T47D (cell line): ENCODE measurements at places on chromosomes 2 and 18.

GRCh38 chr2:187500585-187501359, 52.7 kb upstream of the CALCRL start:
- peak; percentile 39 for DNase-seq

DNA sequence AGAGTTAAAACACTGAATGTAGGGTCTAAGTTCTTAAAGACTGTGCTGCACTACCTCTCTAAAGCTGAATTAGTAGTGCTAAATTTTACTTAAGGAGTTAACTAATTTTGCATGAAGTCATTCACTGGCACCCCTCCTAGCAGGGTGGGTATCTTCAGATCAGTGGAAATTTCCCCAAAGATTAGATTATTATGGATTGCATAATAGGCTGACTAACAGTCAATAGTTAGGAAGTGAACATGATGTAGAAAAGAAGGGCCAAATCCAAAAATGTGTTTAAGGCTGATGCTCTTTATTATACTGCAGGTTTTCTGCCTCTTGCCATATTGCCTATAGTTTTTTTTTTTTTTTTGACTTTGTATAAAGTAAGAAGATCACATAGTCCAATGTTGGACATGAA, 5.2 kb downstream of the ZNF638 start:
- no peak for DNase-seq

GRCh38 chr2:166335284-166335683, 40.5 kb downstream of the SCN9A start:
- no peak for DNase-seq

- DNase-seq, result peak; percentile 53
Observed at GRCh38 chr2:199457147-199458008, at the start of gene SATB2. Gene SATB2, minus strand, starts transcription at chr2:199457939. Its CDS starts 1,902 bp downstream, at chr2:199456037.

- no peak for DNase-seq
Observed at GRCh38 chr2:109126501-109126860, 2.5 kb upstream of the SH3RF3 start.

DNA sequence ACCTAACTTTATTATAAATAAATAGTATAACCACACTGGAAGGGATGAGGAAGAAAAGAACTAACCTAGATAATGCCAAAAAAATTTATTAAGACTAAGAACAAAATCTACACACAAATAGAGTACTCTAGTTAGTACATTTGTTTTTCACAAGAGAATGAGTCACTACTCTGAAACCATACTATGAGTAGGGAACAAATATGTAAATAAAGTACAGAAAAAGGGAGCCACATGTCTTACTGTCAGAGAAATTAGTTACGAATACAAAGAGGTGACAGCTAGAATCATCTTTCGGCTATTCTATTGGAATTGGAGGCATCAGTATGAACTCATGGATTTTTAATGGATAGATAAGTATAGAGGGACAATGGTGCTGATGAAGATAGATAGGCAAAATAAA, 150.5 kb downstream of the COPS8 start:
- DNase-seq, result peak; percentile 22

DNA sequence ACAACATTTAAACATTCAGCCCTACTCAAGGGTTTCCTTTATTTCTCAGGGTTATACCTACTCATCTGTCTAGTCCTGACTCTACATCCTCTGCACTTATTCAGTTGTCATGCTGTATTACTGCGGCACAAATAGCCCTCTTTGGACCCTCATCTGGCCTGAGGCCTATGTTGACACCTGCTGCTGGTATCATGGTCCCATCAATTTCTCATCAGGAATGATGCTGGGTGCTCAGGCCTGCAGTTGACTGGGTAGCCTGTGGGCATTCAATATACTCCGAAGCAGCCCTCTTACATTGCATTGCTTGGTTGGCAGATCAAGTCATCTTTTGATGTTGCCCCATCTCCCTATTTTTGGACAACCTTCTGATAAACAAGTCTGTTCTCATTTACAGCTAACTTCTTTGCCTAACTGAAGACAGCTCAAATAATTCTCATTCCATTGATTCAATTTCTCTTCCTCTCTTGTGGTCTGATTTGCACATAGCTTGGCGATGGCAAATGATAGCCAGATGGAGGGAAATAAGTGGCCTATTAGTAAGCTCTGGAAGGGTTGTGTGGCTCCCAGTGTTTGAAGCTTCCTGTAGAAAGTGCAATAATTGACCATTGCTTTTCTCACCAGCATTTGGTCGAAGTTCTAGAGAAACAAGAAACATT, 19.1 kb upstream of the MC4R start:
- DNase-seq, result no peak

DNA sequence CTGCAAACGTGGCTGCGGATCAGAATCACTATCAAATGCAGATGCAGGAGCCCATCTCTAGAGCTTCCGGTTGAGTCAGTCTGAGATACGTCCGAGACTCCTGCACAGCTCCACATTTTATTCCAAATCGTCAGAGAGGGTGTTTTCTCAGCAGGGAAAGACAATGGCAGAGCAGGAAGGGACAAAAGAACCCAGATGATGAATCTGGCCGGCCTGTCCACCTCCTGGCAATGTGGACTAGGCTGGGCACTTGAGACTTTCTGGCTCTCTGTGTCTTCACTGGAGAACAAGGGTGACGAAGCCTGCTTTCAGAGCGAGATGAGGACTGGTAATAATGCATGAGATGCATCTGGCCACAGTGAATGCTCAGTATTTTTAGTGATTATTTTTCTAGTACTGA, 255.9 kb upstream of the MYT1L start:
- DNase-seq, result no peak

DNA sequence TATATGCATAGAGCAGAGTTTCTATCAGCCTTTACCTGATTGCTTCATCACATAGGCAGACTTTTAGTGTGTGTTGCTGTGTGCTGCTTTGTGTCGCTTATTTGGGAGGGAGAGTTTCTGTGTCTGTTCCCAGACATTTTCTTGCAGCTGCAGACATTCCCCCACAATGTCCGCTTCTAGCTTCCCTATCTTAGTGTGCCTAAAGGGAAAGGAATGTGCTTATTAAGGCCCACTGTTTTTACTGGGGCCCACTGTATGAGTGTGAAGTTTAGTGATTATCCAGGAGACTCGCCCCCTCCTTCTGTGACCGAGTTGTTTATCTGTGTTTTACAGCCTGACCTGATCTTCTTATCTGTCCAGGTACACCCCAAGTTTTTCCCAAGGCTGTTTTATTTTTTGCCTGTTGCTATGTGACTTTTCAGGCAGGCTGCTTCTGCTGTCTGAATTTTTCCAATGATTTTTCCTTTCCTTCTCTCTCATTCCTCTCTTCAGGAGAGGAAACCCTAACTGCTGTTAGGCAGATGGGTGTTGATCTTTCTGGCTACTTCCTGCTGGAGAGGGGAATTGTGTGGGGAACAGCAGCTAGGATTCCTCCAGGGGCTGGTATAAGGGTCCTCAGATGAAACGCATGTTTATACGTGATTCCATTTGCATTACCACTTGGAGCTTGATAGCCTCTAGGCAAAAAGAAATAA, 47.6 kb downstream of the STK17B start:
- no peak for DNase-seq

DNA sequence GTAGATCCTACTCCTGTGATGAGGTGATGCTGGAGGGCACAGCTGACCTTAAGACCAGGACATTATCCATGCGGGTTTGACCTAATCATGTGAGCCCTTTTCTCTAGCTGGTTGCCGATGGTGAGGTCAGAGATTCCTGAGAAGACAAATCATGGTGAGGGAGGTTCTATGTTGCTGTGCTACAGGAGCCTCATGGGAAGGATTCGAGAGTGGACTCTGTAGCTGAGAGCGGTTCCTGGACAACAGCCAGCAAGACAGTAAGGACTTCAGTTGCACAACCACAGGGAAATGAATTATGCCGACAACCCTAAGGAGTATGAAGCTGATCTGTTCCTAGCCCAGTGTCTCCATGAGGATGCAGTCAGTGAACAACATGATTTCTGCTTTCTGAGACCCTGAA, 80.4 kb downstream of the EPB41L3 start:
- no peak for DNase-seq

- no peak for DNase-seq
Observed at GRCh38 chr2:62586981-62587380, 81.0 kb upstream of the TMEM17 start.

DNA sequence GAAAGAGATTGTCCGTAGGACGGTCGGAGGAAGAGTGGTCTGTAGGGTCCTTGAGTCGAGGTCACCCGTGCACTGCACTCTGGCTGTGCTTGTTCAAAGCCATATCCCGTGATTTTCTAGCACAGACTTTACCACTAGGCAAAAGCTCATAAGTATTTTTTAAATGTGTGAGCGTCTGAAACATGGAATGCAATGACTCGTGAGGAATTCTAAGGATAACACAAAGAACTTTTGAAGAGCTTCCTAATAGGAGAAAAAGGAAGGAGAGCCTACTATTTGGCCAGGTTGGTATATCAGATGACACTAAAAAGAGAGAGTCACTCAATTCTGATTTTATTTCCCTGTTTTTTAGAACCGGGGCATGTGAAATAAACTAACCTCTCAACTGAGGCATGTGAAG, 68.3 kb downstream of the CD28 start:
- no peak for DNase-seq

DNA sequence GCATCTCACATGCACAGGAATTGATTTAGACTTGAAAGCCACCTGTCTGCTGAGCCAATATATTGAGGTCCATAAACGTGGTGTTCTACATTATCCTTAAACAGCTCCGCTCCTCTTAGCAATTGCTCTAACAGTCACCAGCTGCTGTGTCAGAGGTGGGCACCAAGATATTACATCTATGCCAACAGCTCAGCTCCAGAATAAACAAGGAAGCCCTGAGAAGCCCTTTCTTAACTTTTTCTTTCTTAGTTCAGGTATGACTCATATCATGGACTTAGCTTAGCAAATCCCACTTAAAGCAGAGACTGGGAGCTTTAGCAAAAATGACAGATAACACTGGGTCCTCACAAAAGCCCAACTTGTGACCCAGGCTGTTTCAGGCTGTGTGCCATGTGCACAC, 436.6 kb downstream of the IRS1 start:
- DNase-seq, result no peak

- DNase-seq, result no peak
Observed at GRCh38 chr2:78890935-78891334, 134.6 kb upstream of the REG3G start.

DNA sequence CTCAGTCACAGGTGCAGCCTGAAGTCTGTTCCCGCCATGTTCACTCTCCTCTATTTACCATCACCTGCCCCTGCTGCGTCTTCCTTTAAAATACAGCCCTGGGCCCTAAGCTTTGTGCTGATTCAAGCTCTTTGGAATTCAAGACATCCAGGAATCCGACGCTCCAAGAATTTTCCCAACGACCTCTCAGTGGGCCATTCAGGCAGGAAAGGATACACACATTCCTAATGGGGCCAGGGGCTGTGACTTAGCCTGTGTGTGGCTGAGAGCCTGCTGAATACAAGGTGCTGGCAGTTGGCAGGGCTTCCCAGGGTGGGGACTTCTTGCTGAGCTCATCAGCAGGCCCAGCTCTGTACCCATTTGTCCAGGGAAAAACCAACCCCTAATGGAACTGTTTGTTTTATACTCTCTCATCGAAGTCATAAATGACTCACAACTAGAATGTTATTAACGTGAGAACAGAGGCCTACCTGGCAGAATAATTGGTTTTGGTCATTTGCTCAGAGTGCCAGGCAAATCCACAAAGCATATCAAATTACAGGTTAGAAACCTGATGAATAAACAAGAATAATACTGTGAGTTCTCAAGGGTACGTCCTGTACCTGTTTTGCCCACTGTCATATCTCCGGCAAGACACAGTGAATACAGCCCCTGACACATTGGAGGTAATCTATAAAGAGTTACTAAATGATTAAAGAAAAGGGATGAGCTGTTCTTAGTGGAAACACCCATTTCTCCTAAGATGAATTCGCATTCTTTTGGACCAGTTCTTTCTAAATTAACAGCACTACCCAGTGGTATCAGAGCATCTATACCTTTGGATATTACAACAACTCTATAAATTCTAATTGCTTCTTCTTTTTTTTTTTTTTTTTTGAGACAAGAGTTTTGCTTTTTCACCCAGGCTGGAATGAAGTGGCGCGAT, 12.6 kb upstream of the KCMF1 start:
- no peak for DNase-seq

GRCh38 chr2:172285010-172285621, 142.3 kb upstream of the ITGA6 start:
- no peak for DNase-seq

- DNase-seq, result no peak
Observed at GRCh38 chr2:55395724-55396605, 23.7 kb downstream of the CCDC88A start.

DNA sequence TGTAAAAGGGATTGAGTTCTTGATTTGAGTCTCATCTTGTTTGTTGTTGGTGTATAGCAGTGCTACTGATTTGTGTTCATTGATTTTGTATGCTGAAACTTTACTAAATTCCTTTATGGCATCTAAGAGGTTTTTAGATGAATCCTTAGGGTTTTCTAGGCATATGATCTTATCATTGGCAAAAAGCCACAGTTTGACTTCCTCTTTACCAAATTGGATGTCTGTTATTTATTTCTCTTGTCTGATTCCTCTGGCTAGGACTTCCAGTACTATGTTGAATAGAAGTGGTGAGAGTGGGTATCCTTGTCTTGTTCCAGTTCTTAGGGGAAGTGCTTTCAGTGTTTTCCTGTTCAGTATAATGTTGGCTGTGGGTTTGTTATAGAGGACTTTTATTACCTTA, 4.8 kb downstream of the ANKAR start:
- DNase-seq, result no peak

DNA sequence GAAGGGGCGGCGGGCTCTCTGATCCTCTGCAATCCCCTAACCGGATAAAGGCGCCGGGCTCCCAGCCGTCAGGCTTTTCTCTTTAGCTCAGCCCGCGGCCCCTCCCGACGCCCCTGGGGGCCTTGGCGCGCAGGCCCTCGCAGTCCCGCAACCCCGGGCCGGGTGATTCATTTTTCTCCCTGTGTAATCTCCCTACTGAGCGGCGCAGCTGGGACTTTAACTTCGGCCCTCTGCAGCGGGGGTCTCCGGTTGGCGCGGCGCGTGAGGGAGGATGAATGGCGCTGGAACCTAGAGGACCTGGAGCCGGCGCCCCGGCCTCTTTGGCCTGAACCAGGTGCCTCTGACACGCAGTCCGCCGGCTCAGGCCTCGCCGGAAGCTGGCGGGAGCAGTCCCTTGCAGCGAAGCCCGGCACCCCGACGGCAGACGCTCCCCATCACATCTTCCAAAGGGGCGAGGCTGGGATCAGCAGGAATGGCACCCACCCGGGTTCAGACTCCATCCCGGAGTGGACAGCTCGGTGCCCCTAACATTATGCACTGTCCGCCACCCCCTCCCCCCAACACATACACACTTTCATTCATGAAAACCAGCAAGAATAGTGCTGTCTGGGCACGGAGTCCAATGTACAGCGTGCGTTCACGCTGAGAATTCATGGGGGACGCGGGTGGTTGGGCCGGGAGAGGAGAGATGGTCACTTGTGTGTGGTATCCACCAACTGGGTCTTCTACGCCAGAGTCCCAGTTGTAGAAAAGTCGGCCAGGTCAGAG, 1.2 kb downstream of the CNGA3 start:
- DNase-seq, result no peak
